H54 (cell line): ENCODE measurements at places on chromosomes 4 and X.

DNA sequence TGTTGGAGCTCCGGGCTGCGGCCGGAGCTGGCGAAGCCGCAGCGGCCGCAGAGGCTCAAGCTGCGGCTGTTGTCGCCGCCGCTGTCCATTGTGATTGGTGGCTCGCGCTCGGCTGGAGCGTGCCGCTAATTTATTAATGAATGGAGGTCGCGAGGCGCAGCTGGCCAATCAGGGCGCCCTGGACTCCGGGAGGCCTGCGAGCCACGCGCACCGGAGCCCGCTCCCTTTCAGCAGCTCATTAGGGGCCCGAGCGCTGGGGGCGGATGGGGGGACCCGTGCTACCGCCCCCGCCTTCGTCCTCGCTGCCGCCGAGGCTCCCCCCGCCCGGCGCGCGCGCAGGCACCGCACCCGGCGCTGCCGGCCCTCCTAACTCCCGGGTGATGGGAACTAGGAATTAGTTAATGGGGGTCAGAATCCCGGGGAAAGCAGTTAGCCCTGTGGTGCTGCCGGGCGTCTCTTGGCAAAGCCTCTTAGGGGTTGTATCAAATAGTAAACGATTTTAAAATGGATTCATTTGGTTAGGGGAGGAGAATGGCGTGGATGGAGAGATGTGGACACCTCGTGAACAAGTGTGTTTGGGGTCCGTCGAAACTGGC, 589 bp upstream of the NEUROG2 start:
- DNase-seq, result no peak

DNA sequence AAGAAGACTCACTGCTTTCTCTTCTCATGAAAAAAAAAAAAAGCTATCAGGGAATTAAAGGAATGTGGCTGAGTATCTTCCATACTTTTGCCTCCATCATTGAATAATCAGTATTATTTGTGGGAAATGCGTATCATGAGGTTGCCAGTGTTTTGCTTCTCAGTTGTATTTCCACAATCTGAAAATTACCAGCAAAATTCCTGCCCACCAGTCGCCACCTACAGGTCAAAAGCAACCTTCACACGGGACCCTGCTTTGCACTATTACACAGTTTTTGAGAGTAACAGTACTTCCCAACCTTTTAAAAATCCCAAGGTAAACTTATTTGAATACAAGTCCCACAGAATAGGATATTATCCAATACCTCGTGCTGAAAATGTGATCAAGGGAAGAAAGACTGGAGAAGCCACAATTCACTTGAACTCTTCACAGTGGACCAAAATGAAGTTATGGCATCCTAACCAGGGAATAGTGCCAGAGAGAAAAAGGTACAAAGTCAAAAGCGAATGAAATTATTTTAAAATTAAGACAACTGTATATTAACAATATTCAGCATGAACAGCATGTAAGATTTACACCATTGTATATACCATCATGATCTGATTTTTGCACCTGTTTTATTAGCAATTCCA, 30.4 kb downstream of the PGRMC1 start:
- DNase-seq, result peak; percentile 11

GRCh38 chr4:6565691-6566390, 9.1 kb upstream of the MAN2B2 start:
- no peak for DNase-seq

DNA sequence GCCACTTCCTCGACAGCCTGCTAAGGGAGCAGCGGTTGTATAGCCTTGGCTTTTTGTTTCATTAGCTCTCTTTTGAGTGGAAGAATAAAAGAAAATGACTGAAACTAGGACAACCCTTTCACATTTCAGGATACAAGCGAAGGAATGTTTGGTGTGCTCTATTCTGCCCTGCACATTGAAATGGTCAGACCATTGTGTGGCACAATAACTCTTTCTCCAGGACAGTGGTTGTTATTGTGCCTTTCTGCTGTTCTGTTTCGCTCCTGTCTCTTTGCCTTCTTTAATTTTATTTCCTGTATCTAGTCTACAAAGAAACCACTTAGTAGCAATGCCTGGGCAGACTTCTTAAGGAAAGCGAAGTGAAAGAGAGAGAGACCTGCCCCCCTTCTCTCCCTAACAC, 473.7 kb downstream of the GBA3 start:
- DNase-seq, result no peak

GRCh38 chr4:173707658-173708419, 177.8 kb upstream of the HAND2 start:
- DNase-seq, result no peak

DNA sequence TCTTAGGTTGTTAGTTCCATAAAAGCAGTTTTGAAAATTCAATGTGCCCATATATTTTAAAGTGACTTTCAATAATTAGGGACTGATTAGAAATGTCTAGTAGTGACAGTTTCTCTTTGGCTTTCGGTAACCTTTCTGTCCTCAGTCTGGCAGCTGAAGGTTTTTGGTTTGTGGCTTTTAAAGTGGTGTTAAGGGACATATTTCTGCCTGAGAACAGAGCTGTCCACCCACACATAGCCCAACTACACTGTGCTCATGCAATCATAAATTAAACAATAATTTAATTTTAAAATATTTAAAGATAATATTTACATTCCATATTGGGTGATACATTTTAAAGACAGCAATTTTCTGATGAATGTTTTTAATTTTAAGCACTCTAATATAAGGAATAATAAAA, 335.0 kb upstream of the TENM3 start:
- no peak for DNase-seq

DNA sequence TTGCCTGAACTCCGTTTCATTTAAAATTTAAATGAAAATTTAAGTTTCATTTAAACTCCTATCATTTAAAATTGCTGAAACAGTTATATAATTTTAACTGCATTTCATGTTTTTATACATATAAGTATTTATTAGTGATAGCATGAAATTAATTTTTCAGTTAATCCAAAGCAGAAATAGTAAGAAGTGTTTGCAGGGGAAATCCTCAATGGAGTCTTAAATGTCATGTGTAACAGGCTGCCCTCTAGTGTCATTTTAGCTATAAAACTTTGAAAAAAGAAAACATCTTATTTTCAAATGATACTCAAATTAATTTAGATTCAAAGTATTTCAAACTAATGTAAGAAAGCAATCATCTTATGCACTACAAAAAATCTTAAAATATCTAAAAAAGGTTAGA, 27.2 kb downstream of the TAPT1 start:
- no peak for DNase-seq

GRCh38 chr4:125198916-125199315, 115.8 kb upstream of the FAT4 start:
- DNase-seq, result no peak

DNA sequence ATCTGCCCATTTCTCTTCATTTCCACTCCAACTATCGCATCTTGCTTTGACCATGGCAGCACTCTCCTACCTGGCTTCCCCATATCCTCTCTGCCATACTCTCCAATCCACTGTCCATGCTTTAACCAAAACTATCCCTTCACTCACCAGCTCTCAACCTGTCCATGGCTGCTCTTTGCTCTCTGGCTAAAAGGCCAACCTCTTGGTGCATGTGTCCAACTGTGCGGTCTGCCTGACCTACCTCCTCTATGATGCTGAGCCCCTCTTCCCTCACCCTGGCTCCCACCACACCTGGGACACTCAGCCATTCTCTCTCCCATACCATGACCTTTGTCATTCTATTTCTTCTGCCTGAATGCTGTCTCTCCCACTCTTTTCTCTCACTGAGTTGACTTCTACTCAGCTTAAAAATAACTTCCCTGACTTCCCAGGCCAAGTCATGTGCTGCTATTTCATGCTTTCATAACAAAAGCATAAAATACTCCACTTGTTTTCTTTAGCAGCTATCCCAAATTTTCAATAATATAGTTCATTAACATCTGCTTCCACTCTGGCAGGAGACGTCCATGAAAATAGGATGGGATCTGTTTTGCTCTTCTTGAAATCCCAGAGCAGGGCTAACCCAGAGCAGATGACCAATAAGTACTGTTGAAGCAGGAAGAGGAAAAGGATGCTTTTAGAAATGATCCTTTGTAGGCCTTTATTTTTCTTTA, 29.8 kb upstream of the KLF3 start:
- no peak for DNase-seq

GRCh38 chr4:87497159-87497558, 32.0 kb downstream of the SPARCL1 start:
- DNase-seq, result no peak

DNA sequence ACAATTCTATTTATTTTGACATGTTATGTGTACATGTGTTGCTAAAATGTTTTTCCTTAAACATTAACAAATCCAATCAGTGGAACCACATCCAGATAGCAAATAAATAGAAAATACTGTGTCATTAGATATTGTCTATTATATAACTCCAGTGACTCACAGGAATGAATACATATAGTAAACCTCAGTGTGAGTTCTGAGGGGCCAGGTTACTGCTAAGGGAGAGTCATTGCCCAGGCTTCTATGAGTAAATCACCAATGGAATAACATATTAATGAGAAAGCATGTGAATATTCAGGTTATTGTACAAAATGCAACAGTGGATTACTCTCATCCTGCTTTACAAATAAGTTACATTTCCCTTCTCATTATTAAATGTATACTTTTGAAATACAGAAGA, 27.2 kb downstream of the TACR3 start:
- DNase-seq, result no peak

DNA sequence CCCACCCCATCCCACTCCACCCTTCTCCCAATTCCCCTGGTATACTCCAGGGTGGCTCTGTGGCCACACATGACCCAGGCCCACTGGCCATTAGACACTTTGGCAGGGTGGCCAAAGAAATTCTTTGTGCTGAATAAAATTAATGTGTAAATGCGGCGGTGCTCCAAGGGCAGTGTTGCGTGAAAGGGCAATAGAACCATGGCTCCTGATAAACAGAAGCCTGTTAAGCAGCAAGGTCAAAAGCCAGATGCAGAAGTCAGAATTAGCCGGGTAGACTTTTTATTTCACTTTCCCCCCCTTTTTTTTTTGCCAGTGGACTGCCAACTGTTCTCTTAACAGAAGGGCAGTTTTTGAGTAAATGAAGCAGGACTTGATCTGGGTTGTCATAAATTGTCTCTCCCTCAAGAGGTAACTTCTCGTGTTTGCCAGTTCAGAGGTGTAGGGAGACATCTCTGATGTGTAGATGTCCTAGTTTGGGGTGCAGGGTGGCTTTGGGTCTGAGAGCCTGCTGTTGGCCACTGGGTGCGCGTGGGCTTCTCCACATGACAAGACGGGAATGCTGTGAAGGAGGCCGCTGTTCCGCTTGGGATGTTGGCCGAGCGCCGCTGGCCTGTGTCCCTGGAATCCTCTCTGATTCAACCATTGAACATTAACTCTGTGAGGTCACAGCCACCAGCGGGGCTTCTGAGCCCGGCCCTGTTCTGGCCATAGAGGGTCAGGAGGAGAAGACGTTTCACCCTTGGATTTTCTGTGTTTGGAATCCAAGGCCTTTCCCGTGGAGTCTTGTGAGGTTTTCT, 139.5 kb downstream of the TBL1X start:
- no peak for DNase-seq

GRCh38 chr4:87281603-87282002, 41.1 kb downstream of the HSD17B13 start:
- no peak for DNase-seq

GRCh38 chrX:120561634-120562568, 1.1 kb upstream of the CUL4B start:
- no peak for DNase-seq

- no peak for DNase-seq
These were observed 732.5 kb downstream of the ARAP2 start for GRCh38 chr4:35511851-35512250.
